ENCODE measurements at places on chromosomes 16 and 17.

DNA sequence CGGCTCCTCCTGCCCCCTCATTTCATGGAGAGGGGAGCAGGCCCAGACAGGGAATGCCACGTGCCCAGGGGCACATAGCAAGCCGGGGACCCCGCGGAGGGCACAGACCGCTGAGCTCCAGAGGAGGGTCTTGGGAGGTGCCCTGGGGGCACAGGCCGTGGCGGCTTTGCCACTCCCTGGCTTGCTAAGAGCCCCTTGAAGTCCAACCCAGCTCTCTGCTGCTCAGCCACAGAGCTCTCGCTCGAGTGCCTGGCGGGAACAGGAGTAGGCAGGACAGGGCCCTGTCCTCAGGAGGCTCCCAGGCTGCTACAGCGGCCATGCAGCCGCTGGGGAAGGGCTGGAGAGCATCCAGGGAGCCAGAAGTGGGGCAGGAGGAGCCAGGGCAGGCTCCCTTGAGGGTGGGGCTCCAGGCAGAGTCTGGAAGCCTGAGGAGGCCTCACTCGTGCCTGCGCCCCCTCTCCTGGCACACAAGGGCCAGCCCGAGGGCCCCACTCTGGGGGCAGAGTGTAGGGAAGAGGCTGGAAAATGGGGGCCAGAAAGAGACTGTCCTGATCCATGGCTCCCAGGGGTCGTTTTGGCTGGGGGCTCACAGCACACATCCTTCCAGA, 4.4 kb upstream of the RAB26 start:
- no peak for DNase-seq

GRCh38 chr17:39679521-39680192, 8.2 kb downstream of the PGAP3 start:
- peak; percentile 54 for DNase-seq

DNA sequence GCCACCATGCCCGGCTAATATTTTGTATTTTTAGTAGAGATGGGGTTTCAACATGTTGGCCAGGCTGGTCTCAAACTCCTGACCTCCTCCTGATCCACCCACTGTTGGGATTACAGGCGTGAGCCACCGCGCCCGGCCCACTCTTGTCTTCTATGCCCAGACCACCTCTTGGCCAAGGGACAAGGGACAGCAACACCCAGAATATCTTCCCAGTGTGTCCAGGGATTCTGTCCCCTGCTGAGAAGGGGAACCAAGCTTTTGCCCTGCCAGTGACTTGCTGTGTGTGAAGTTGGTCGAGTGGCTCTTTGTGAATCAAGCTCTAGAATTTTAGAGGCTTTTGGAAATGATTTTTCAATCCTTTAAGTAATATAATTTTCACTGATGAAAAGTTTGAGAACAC, 1.7 kb upstream of the MPO start:
- no peak for DNase-seq

GRCh38 chr17:62871291-62871690, 63.2 kb upstream of the MARCHF10 start:
- no peak for DNase-seq

GRCh38 chr17:66461343-66461995, 159.1 kb downstream of the PRKCA start:
- no peak for DNase-seq

- no peak for DNase-seq
Measured at GRCh38 chr17:7652388-7653356, 1.9 kb downstream of the ATP1B2 start.

GRCh38 chr17:56457501-56457900, 136.0 kb upstream of the NOG start:
- DNase-seq, result no peak

DNA sequence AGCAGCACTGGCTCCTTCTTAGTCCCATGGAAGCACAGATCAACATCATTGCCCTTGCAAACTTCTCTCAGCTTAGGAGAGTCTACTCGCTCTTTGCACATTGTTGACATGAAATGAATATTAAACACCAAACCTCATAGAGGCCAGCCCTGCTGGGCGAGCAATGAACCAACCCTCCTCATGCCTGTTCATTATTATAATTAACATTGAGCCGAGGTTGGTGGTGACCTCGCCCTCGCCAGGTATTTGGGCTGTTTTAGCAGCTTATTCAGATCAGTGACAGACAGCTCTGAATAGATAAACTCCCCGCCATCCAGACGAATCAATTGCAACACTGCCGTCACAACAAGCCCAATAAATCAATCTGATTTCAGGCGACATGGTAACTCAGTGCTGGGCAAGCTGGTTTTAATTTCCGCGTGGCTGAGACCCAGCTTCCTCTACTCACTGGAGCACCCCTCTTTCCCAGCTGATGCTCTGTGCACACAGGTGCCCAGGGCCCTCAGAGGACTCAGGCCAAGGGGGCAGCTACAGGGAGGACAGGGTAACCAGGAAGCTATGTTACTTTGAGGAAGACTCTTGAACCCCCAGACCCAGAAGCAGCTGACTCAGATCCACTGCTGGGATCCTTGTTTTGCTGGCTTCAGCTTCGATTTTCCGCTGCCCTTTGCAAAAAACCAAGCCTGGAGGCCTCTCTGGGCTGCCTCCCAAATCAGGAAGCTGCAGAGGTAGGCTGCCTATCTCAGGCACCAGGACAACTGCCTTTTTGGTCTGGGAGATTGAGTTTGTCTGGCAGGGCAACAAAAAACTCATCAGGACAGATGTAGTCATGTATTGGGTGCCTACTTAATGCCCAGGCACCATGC, 10.7 kb upstream of the SEZ6 start:
- no peak for DNase-seq

- peak; percentile 32 for DNase-seq
Measured at GRCh38 chr17:76048711-76049110, 21.6 kb upstream of the EVPL start.

- DNase-seq, result no peak
Measured at GRCh38 chr17:64323774-64324173, 60.7 kb upstream of the TEX2 start.

DNA sequence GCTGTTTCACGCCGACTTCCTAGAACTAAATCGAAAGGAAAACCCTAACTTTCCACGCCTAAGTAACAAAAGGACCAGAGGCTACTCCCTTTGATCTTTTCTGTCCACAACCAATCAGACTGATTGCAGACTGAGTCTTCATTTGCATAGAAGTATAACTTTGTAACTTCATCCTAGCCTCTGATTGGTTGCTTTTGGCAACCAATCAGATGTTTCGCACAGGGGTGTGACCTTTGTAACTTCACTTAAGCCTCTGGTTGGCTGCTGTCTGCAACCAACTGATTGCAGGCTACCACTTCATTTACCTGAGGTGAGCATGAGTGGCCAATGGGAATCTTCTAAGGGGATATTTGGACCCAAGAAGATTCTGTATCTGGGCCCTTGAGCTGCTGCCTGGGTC, 17.4 kb upstream of the ICAM2 start:
- DNase-seq, result no peak

GRCh38 chr16:8814095-8814806, 16.6 kb downstream of the PMM2 start:
- DNase-seq, result no peak

- no peak for DNase-seq
Measured at GRCh38 chr17:79465681-79466025, 145.2 kb downstream of the RBFOX3 start.

DNA sequence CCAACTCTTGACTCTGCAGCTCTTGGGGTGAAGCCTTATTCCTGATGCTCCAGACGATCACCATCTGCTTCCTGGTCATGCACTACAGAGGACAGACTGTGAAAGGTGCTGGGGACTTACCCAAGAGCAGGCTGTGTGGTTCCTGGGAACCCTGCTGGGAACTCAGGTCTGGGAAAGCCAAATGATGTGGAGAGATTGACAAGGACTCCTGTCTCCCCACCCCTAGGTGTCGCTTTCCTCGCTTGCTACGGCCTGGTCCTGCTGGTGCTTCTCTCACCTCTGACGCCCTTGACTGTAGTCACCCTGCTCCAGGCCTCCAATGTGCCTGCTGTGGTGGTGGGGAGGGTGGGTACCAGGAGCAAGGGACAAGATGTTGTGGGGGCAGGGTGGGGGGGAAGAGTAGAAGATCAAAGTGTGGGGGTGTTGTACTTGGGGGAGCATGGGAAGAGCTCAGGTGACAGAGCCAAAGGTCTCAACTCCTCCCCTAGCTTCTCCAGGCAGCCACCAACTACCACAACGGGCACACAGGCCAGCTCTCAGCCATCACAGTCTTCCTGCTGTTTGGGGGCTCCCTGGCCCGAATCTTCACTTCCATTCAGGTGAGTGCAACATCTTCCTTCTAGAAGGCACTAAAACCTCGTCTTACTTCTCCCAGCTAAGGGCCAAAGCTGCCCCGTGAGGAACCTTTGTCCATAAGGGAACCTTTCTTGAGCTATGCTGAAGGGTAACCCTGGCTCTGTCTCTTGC, 3.0 kb downstream of the SOX15 start:
- no peak for DNase-seq

GRCh38 chr17:74215342-74215727, 2.0 kb downstream of the TTYH2 start:
- no peak for DNase-seq

DNA sequence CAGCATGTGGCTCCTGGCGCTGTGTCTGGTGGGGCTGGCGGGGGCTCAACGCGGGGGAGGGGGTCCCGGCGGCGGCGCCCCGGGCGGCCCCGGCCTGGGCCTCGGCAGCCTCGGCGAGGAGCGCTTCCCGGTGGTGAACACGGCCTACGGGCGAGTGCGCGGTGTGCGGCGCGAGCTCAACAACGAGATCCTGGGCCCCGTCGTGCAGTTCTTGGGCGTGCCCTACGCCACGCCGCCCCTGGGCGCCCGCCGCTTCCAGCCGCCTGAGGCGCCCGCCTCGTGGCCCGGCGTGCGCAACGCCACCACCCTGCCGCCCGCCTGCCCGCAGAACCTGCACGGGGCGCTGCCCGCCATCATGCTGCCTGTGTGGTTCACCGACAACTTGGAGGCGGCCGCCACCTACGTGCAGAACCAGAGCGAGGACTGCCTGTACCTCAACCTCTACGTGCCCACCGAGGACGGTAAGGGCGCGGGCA, 645 bp downstream of the NLGN2 start:
- DNase-seq, result peak; percentile 19

DNA sequence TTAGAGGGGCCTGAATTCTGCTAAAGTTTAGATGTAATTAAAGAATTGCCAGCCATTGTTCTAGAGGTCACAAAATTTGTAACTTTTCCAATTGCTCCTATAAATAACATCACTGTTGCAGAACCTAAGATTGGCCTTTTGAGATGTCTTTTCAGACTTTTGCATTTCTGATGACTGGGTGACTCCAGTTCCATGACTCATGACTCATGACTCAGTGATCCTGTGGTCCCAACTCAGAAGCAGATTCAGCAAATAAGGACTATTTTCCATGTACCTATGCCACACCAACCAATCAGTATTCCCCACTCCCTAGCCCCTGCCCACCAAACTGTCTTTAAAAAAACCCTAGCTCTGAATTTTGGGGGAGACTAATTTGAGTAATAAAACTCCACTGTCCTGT, 740.9 kb downstream of the CDH8 start:
- no peak for DNase-seq

GRCh38 chr17:37092071-37092470, 143.3 kb downstream of the AATF start:
- DNase-seq, result no peak

GRCh38 chr16:23296994-23297393, 5.1 kb upstream of the SCNN1B start:
- no peak for DNase-seq

- DNase-seq, result no peak
Measured at GRCh38 chr16:6857575-6857974, 475.1 kb upstream of the RBFOX1 start.

GRCh38 chr16:67804853-67805542, 1.4 kb downstream of the RANBP10 start:
- no peak for DNase-seq

DNA sequence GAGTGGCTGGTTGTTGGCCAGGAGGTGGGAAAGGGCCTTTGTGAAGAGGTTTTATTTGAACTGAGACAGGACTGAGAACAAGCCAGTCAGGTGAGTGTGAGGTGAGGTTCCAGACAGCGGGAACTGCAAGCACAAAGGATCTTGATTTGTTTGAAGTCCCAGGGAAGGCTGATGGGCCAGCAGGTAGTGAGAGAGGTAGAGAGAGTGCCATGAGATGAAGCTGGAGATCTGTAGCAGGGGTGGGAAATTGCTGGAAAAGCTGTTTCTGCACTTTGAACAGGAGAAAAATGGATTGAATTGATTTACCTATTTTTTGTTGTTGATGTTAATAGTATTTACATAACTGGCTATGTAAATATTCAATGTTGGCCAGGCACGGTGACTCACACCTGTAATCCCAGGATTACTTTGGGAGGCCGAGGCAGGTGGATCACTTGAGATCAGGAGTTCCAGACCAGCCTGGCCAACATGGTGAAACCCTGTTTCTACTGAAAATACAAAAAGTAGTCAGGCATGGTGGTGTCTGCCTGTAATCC, 7.7 kb upstream of the DCTPP1 start:
- DNase-seq, result no peak

DNA sequence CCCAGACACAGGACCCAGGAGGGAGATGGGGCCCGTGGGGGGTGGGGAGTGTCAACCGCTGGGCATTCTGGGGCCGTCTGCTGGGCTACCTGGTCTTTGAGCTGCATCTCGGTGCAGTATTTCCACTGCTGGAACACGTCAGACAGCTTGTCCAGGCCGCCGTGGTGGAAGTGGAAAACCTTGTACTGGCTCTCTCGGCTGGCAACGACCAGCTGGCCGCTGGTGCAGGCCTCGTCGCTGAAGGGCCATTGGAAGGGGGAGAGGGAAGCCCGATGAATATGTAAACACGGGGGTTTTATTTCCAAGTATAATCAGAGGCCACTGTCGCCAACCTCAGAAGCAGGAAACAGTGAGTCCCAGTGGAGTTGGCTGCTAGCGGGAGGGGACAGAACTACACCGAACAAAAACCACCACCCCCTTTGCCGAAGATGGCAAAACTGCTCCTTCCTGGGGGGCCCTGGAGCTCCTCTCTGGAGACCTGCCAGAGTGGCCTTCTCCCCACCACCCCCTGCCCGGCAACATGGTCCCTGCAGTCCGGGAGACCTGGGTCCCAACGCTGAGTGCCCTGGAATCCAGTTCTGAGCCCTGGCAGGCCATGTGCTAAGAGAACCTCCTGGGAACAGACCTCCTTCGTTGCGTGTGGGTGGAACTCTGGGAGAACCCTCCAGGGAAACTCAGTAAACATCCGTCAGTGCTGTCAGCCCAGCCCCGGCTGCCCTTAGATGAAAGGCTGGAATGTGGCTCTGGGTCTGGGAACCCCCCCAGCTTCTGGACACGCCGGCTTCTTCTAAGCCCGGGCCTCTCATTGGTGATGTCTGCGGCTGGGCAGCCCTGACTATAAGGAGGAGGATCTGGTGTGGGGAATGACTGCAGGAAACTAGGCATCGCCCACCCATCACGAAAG, 84.1 kb downstream of the TBC1D16 start:
- no peak for DNase-seq

GRCh38 chr16:11107780-11108465, 148.1 kb downstream of the SOCS1 start:
- DNase-seq, result no peak

- DNase-seq, result no peak
Measured at GRCh38 chr16:23079675-23080301, 69.5 kb downstream of the USP31 start.

- no peak for DNase-seq
Measured at GRCh38 chr16:74080311-74080710, 216.3 kb upstream of the PSMD7 start.

GRCh38 chr17:60759756-60760155, 82.1 kb downstream of the BCAS3 start:
- DNase-seq, result no peak

- DNase-seq, result no peak
Measured at GRCh38 chr17:40301315-40301714, 7.7 kb upstream of the RARA start.
